Activated effector memory CD4-positive, alpha-beta T cell treated with Interleukin-2 at 50 U/mL for 16 hours (primary cell): ENCODE measurements at places on chromosomes 12 and 14.

- no peak for DNase-seq
Measured at GRCh38 chr14:71013551-71014192, 106.4 kb downstream of the PCNX1 start.

- DNase-seq = no peak
Measured at GRCh38 chr14:51726166-51726899, 74.6 kb downstream of the FRMD6 start.

DNA sequence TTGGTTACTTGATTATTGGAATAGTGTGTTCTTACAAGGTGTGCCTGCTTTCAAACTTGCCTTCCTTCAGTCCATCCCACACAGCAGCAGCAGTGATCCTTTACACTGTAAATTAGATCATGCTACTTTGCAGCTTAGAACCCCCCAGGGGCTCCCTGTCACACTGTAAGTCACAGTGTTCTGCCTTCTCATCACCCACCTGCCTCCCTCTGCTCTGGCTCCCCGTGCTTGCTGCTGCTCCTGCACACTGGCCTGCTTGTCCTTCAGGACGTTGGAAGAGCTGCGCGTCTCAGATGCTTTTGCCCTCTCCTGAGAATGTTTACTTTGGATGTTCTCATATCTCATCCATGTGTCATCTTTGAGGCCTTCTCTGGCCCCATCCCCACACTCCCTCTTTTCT lies 27.3 kb downstream of the ZC3H14 start:
- DNase-seq = no peak

DNA sequence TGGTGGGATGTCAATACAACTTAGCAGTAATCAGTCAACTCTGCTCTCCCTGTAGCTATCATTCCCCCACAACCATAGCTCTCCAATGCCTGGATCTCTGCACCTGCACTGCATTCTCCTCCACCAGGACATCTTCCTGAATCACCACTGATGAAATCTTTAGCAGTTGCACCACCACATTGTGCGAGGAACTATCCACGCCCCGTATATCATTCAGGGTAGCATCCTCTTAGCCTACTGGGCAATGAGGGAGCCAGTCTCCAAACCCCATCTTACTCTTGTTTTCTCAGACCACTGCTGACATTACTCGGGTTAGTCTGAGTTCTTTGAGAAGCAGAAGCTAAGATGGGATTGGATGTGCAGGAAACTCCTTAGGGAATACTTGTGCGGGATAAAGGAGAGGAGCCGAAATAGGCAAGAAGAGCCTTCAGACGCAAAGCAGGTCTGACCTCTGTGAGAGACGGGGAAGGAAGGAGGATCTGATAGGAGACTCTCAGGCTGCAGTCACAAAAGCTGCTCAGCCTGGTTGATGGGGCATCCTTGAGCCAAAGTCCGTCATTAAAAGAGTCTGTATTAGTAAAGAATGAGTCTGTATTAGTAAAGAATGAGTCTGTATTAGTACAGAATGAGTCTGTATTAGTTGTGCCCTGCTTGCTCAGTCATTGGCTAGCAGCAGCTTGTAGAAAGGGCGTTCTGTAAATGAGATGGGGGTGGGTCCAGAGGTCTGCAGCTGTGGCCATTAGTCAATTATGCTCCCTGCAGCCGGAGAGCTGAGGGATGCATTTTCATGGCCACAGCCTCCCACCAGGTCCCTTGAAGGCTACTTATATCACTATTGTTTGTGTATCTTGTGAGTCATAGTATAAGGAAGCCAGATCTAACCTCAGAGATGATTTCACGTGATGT lies 49.6 kb upstream of the RASSF3 start:
- no peak for DNase-seq

DNA sequence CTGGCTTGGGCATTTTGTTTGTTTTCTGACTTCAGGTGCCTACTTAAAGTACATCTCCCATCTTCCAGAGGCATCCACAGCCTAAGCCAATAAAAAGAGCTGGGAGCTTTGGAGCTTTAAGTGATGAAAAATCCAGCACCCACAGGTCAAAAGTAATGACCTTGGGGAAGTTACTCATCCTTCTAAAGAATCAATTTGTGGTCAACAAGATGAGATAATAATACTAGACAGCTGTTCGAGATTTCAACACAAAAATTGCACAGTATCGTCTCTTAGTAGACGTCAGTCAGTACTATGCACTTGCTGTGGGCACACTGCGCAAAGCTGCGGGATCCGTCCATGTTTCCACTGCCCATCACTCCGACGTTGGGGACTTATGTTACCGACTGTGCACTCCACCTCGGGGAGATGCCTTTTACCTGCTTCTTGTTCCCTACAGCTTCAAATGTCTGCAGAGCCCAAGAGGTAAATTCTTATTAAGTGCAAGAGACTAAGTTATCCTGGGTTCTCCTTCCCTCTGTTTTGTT lies 1.3 kb downstream of the ST8SIA1 start:
- no peak for DNase-seq

DNA sequence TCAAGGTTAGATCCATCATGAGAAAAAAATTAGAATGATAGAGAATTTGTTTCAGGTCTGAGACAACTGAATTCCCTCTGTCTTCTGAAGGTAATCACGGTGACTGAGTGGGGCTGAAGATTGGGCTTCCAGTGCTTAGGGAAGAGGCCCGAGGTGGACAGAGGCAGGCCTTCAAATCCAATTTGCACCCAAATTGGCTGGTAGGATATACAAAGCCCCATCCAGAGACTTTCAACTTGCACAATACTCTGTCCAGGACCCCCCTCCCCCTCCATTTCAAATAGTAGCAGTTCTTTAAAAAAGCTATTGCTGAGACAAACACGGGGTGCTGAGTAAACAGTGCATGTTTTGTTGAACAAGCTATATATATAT lies 3.6 kb upstream of the FOXG1 start:
- DNase-seq = no peak

- no peak for DNase-seq
Measured at GRCh38 chr12:4119157-4119761, 154.3 kb upstream of the CCND2 start.

- DNase-seq = no peak
Measured at GRCh38 chr12:94798113-94798512, 147.8 kb upstream of the TMCC3 start.

GRCh38 chr12:48686615-48687334 lies 4.7 kb upstream of the KANSL2 start:
- DNase-seq = no peak

GRCh38 chr14:81849714-81850113 lies 316.1 kb upstream of the SEL1L start:
- DNase-seq = no peak

GRCh38 chr14:77198561-77198960 lies 17.0 kb downstream of the TMEM63C start:
- no peak for DNase-seq

DNA sequence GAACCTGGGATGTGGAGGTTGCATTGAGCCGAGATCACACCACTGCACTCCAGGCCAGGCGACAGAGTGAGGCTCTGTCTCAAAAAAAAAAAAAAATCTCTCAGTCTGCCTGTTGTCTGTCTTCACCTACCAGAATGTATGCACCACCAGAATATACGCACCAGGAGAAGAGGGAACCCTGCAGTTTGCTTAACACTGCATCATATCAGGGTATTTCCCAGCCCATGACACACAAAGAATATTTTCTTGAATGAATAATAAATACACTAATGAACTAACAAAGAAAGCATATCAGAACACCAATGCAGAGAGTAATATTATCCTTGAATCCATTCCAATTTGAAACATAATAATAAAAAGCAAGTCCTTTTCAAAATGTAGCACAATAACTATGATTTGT lies 44.2 kb upstream of the FOXN3 start:
- no peak for DNase-seq

GRCh38 chr12:83538361-83538965 lies 851.8 kb downstream of the TMTC2 start:
- DNase-seq = no peak

- DNase-seq = peak; percentile 9
Measured at GRCh38 chr14:93219103-93219726, 12.2 kb downstream of the UBR7 start.

DNA sequence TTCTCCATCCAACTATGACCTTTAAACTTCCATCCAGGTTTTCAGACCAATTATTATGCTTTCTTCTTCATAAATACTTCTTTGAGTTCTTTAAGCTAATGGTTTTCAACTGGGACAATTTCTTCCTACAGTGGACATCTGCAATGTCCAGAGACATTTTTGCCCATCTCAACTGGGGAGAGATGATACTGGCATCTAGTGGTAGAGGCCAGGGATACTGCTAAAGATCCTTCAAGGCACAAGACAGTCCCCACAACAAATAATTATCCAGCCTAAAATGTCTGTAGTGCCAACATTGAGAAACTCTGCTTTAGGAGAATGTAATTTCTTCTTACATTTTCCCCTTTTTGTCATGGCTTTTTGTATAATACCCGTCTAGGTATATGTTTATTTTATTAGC lies 10.6 kb downstream of the TRHDE start:
- no peak for DNase-seq

GRCh38 chr12:69509904-69510827 lies 40.0 kb downstream of the FRS2 start:
- no peak for DNase-seq

DNA sequence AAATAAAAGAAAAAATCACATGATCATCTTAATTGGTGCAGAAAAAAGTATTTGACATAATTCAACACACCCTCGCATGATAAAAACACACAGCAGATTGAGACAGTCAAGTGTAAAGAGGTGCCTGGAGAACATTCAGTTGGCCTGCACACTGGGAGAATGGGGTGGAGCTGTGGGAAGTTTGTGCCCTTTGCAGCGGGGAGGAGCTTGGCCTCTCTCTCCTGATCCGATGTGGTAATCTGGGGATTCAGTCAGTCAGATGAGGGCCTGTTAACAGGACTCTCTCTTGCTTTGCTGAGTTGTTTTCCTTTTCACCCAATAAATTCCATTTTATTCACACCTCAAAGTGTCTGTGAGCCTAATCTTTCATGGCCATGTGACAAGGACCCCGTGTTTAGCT lies 5.9 kb downstream of the SERPINA6 start:
- no peak for DNase-seq

GRCh38 chr14:106308839-106309389 lies 782.5 kb downstream of the TMEM121 start:
- peak; percentile 29 for DNase-seq
